ENCODE measurements at places on chromosomes 11 and 22.

DNA sequence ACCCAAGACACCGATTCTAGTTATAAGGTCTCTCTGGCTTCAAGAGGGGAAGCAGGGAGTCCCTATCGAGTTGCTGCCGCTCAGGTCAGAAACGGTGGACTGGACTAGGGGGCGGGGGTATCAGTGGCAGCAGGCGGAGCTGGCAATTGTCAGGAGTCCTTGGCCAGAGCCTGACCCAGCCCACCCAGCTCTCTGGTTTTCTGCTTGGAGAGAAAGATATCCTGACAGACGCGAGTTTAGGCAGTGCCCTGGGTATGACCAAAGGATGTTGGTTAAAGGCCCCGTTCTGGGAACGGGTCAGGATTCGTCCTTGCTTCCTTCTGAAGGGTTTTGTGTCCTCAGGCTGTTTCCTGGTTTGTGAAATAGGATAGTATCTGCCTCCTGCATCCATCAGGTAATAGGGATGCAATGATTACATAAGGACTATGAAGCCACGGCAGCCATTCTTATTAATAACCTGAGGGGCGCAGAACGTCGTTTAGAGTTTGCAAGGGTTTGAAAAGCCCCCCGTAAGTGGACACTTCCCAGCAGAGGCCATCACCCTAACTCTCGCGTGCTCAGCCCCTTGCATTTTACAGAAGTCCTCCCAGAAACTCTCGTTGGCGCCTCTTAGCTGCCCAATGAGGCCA is 700 bp upstream of the DEPDC5 start:
- DNase-seq = no peak

DNA sequence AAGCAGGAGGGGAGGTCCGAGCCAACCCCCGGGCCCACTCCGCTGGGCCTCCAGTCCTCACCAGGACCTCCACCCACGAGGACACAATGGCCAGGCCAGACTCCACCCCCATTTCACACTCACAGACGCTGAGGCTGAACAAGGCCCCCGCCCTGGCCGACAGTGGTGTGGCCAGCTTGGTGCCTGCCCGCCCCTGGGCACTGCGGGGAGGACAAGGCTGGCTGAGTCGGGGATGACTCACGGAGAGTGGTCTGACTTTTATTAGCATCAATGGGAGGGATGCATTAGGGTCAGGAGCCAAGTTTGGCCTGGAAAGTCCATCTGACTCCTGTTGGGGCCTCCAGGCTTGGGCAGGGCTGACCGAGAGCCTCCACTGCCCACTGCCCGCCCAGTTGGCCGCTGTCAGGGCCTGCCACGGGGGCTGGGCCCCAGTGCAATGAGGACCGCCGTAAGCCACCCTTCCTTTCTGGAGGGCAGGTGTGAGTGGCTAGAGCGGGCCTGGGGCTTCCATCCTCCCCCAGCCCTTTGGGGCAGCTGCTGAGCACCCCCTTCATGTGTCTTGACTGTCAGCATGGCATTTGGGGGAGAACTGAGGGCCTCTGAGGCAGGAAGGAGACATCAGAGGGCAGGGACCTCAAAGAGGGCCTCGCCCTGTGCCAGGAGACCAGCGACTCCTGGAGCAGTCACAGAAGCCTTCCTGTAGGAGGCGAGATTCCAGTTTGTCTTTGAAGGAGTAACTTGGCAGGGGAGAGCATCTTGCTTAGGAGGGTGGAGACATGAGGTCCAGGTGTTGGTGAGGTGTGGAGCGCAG is 10.6 kb downstream of the TSPAN32 start:
- DNase-seq = no peak

GRCh38 chr11:119483341-119483880 is 60.4 kb upstream of the THY1 start:
- no peak for DNase-seq

- DNase-seq = no peak
Measured at GRCh38 chr22:25172153-25172552, 27.5 kb upstream of the CRYBB3 start.

- no peak for DNase-seq
Measured at GRCh38 chr11:10483174-10483573, 28.1 kb downstream of the AMPD3 start.

- DNase-seq = no peak
Measured at GRCh38 chr11:16779436-16779835, 41.0 kb downstream of the C11orf58 start.

DNA sequence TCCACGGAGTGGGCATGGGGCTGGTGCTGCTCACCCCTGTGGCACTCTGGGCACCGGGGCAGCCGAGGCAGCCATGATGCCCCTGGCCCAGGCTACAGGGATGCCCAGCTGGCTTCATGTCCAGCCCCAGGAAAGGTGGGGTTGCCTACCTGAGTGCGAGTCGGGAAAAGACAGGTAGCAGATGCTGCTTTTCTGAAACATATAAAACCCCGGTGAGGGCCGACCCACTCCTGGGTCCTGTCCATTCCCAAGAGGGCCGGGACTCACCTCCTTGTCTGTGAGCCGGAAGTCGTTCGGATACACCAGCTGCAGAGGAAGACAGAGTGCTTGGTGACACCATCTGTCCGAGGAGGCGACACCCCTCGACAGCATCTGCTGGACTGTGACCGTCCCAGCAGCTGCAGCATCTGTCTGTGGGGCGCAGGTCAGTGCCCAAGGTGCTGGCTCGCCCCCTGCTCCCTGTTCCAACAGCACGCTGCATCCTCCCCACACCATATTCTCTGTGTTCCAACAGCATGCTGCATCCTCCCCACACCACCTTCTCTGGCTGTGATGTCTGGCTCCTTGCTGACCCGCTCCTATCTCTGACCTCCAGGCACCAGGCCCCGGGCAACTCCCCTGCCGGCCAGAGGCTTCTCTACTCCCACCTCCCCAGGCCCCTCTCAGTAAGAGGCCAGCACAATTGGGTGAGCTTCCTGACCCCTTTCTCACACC is 8.0 kb downstream of the DENND6B start:
- DNase-seq = no peak

GRCh38 chr22:42884616-42885375 is 27.7 kb upstream of the ARFGAP3 start:
- DNase-seq = no peak

- peak; percentile 78 for DNase-seq
Measured at GRCh38 chr11:10858439-10859325, 829 bp upstream of the ZBED5 start.

- no peak for DNase-seq
Measured at GRCh38 chr11:64690235-64690634, 32.8 kb downstream of the NRXN2 start.

- no peak for DNase-seq
Measured at GRCh38 chr11:72828692-72829101, 14.5 kb downstream of the ATG16L2 start.

DNA sequence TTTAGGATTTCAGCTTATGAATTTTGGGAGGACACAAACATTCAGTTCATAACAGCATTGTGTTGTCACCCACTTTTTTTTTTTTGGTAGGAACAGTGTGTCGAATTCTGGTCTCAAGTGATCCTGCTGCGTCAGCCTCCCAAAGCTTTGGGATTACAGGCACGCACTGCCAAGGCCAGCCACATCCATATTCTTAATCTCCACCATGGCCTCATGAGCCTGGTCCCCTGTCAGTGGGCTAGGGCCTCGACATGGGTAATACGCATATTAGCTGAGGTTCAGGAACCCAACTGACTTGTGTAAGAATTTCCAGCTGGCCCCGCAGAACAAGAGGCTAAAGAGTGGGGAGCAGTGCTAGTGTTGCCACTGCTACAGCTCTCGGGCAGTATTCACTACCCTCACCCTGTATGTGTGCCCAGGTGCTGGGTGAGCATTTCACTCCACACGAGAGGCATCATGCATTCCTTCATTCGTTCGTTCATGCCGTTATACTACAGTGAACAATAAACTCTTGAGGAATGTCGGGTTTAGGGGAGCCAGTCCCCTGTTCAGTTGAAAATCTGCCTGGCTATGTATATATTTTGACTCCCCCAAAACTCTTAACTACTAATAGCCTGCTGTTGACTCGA is 5.2 kb upstream of the VPREB1 start:
- DNase-seq = no peak

DNA sequence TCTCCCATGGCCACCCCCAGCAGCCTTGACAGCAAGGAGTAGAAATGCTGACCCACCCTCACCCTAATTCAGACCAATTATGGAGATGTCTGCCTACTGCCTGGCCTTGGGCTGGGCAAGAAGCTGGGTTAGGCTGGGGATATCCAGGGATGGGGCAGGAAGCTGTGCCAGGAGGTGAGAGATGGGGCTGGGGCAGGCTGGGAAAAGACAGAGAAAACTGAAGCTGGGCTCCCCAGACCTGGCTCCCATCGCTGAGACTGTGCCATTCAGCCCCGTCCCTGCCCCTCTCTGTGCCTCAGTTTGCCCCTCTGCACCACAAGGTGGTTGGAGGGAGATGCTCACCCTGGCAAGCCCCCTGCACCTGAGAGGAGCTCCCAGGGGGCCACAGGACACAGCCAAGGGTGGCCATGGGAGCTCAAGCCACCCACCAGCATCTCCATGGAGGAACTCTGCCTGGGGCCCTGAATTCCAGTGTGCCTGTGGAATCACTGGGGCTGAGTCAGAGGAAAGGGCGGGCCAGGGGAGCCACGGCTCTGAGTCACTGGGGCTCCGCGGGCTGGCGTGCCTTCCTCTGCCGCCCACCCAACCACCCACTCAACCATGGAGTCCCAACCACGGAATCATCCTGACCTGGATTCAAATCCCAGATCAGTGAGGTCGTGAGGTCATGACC is 6.0 kb upstream of the CARD10 start:
- DNase-seq = peak; percentile 87

DNA sequence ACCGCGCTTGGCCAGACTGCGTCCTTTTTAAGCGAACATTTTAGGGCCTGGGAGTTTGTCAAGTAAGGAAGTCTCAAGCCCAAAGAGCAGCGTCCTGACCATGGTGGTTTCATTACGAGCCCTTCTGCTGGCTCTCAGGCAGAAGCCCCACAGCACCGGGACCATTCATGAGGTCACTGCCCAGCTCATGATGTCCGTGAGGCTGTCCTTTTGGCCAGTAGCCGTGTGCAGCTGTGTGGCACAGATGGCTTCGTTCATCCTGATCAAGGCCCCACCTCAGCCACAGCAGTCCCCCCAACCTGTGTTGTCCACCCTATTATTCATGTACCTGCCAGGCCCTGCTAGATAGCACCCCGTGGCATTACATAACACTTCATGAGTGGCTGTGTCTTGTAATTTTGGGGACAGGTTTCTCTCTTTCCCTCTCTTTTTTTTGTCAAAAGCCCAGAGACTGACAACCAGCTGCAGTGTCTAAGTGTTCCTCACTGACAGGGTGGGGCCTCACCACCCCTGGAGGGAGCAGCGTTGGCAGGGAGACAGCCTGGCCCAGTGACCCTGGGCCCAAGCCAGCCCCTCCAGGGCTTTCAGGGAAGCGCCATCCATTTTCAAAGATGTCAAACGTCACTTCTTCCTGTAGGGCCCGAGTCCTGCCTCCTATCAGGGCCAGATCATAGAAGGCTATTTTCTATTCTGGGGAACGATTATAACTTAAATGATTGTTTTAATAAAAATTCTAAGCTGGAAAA is 21.8 kb upstream of the CABP7 start:
- no peak for DNase-seq

- no peak for DNase-seq
Measured at GRCh38 chr11:102560555-102561011, 30.0 kb upstream of the MMP7 start.

DNA sequence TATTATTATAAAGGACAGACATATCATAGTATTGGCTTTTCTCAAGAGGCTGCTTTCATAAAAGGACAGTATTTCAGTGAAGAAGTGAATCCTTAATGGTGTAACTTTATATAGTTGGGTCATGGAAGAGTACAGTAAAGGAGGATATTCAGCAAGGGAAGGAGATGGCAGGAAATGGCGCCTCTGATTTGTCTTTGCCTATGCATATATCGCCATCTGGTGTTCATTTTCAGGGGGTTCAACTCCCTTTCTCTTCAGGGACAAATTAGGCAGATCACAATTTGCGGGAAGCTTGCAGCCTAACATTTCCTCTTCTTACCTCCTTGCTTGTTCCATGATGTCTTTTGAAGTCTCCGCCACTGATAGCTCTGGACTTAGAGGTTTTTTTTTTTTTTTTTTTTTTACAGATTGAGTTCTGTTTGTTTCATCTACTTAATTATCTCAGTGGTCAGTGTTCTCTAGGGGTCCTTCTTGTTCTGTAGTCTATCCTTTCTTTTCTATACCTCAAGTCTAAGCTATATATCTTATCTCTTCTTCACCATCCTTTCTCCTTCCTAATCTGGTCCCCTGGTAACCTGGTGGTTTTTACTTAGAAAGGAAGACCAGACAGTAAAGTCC is 21.8 kb upstream of the RRM1 start:
- peak; percentile 74 for DNase-seq

- DNase-seq = no peak
Measured at GRCh38 chr22:48078825-48079224, 1316.4 kb downstream of the TBC1D22A start.

- no peak for DNase-seq
Measured at GRCh38 chr22:46561435-46561905, 24.1 kb upstream of the CELSR1 start.

DNA sequence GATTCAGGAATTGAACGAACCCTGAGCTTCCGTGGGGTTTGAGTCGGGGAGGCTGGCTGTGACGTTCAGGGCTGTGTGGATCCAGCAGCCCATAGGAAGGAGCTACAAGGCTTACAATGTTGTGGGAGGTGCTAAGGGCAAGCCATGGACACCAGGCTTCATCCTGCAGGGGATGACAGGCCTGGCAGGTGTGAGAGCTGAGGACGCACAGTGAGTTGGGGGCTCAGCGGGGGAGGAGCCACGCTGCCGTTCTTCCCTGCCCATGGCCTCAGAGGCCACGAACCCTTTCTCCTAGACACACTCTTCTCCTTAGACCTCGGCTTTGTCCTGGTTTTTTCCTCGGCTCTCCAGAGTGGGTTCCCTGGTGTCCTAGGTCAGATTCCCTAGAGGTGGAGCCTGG is 113.3 kb upstream of the SLC22A12 start:
- no peak for DNase-seq

DNA sequence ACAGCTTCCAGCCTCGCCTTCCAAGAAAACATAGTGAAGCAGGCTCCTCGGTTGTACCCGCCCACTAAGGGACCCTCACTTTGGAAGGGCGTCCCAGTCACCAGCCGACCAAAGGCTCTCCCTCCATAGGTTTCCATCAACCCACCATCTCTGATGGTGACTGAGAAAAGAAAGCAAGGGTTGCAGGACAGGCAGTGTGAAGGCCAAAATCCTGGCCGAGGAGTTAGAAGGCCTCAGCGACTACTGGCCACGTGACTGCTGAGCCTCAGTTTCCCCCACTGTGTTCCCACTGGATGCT is 2.7 kb downstream of the FXYD6 start:
- DNase-seq = no peak

- DNase-seq = no peak
Measured at GRCh38 chr11:6911378-6911777, 9.4 kb upstream of the OR2D3 start.

DNA sequence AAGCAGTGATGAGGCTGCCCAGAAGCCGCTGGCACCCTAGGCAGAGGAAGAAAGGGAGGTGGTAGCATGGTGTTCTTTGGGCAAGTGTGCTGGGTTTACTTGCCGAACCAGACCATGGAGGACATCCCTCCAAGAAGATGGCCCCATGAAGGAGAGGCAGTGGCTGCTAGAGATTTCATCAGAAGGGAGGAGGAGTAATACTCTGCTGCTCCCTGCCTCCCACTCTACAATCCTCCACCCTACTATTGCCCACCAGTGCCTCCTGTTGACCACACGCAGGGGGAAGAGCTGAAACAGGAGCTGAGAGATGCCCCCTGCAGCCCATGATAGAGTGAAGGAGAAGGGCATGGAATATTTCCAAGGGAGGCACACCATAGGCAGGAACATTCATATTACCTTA is 51.0 kb upstream of the PRSS23 start:
- no peak for DNase-seq

Data from amniotic stem cell (primary cell).